Bronchial epithelial cell (primary cell): ENCODE measurements at places on chromosomes 6 and 20. TPM values are rescaled to one million over a fixed set of nuclear protein-coding genes. Genes with fewer than 3 reads are reported as not detected.

- peak; percentile 59 for DNase-seq
Observed at GRCh38 chr6:32785781-32786533, 22.6 kb upstream of the HLA-DQB2 start.

GRCh38 chr6:83844170-83844569 lies 9.0 kb upstream of the RIPPLY2 start:
- DNase-seq: peak; percentile 63

DNA sequence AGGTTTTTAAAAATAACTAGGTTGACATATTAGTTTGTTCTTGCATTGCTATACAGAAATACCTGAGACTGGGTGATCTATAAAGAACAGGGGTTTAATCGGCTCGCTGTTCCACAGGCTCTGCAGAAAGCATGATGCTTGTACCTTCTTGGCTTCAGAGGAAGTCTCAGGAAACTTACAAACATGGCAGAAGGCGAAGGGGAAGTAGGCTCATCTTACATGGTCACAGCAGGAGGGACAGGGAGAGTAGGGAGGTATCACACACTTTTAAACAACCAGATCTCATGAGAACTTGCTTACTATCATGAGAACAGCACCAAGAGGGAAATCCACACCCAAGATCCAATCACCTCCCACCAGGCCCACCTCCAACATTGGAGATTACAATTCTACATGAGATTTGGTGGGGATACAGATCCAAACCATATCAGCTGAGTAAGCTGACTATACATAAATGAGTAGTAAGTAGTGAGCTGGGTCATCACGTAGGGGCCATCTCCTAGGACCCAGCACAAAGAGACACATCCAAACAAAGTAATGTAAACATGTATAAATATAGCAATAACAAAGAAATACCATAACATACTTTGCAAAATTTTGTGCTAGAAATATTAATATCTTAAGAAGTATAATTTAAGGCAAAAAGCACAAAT lies 31.4 kb upstream of the SIRPG start:
- DNase-seq: no peak

GRCh38 chr20:64222851-64223525 lies 32.6 kb upstream of the PCMTD2 start:
- no peak for DNase-seq

DNA sequence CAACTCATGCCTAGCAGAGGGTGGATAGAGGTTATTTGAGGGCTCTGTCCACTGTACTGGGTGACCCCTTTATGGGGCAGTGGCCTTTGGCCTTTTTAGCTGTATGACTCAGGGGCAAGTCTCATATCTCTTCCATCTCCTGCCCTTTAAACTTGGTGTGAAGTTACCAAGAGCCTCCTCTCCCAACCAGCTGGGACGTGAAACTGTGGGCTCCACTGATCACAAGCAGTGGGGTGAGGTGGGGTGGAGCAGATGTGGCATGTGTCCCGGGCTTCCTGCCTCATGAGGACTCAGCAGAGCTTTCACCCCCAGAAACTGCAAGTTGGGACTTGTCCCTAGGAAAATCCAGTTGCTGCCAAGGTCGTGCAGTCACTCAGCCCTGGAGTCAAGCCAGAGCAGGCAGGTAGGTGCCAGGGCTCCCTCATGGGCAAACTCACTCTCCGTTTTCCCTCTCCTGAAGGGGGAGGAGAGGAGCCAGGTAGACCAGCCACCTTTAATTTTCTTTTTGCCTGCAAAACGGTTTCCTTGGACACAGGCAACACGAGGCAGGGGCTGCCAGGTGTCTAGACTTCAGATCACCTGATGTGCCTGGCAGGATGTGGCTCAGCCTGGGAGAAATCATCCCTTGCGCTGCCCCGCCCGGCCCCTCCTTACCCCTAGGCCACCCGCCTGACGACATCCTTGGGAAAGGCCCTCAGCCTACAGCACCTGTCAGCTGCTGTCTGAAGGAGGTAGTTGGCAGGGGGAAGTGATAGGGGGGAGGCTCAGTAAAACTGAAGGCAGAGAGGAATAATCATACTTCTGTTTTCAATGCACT lies 4.0 kb downstream of the CDKN1A start:
- peak; percentile 98 for DNase-seq

- DNase-seq: no peak
Observed at GRCh38 chr6:147892476-147892875, 384.0 kb downstream of the SAMD5 start.

DNA sequence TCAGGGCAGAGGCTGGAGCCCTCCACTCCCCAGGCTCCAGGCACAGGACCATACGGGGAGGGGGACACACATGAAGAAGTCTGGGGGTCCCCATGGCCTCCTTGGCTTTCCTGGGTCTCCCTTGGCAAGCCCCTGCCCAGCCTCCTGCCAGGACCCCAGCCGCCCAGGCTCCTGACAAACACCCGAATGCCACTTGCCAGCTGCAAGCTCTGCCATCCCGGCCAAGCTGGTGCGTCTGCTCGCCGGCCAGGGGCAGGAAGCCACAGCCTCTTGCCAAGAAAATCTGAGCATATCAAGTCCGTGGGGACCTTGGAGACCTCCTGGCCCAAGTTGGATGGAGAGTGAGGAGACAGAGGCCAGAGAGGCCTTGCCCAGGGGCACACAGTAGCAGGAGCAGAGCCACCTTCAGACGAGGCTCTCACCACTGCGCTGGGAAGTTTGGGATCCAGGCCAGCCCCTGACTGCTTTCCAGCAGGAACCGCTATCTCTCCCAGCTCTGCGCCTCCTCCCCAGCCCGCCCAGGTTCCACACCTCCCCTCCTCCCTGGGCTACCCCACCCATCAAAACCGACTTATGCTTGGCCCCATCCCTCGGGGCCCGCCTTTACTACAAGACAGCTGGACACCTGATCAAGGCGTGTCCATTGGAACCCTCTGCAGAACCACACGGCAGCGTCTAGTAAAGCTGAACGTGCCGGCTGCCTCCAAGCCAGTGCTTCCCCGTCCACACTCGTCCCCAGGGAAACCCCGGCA lies 80.2 kb downstream of the GRM4 start:
- no peak for DNase-seq

DNA sequence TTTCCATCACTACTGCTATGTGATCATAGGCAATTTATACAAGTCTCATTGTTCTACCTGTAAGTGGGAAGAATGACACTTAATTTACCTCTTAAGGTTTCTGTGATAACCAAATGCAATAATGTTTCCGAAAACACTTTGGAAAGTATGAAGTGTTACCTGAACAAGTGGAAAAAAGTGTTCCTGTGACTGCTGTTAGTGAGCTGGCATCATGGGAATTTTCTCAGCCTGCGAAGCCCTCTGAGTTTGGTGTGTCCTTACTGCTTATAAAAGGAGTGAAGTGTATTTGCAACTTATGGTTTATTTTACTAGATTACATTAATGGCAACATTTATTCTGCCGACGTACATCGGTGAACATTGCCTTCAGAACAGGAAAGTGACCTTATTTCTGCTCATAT lies 133.0 kb downstream of the AKAP7 start:
- DNase-seq: no peak

GRCh38 chr20:18978311-18978710 lies 164.7 kb downstream of the SCP2D1 start:
- DNase-seq: no peak

ADGRF5 gene
- not detected in 2 replicates for total RNA-seq

DNAH8 gene
- not detected in 2 replicates for total RNA-seq

TRMT11 gene
- total RNA-seq: 22.7 and 28.7 TPM in 2 replicates

STXBP5 gene
- 19.2 and 31.7 TPM in 2 replicates for total RNA-seq
